Osteoblast (primary cell): ENCODE measurements at places on chromosomes 4 and X. TPM values are rescaled to one million over a fixed set of nuclear protein-coding genes. Genes with fewer than 3 reads are reported as not detected.

The PPP4R3C gene
- total RNA-seq: not detected in 2 replicates

GRCh38 chr4:2598511-2599303, 62.3 kb downstream of the FAM193A start:
- no peak overlapping the region for H3K27ac ChIP-seq
- H3K36me3 ChIP-seq: peaks cover 9% of the 10 kb centered on the region
- peaks cover 17% of the 10 kb centered on the region for H3K4me1 ChIP-seq
- no peak overlapping the region for H3K4me3 ChIP-seq
- DNase-seq: peak; percentile 62
- H3K27me3 ChIP-seq: no peaks in the 10 kb centered on the region

DNA sequence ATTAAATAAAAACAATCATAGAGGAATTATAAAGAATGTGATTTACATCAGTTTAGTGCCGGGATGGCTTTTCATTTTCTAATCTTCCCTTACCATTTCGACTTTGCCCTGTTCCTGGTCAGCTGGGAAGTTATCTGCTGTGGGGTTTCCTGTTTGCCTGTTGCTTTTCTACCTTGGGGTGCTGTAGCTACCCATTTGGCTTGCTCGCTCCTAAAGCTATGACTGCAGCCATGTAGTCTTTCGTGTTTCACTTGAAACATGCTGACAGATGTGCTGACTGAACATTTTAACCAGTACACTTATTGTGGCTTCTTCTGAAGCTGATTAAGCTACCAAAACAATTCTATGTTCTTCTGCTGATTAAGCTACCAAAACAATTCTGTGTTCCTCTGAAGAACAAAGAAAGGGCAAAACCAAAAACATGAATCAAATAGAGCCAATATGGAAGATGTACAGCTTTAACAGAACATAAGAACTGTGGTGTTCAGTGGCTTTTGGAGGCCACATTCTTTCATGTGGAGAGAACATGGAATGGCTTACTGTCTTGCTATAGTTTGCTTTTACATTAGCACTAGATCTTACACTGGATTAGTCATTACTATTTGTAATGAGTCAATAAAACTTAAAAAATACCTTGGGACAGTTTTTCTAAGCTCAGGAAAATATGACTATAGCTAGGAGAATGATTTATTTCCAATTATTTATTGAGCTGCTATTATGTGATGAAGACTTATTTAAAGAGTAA, 440.4 kb downstream of the SPRY1 start:
- no peaks in the 10 kb centered on the region for H3K36me3 ChIP-seq
- no peak overlapping the region for H3K4me3 ChIP-seq
- H3K4me1 ChIP-seq: peaks cover 13% of the 10 kb centered on the region
- H3K27me3 ChIP-seq: no peaks in the 10 kb centered on the region

The HERC5 gene
- total RNA-seq: 0.88 and 1.4 TPM in 2 replicates

DNA sequence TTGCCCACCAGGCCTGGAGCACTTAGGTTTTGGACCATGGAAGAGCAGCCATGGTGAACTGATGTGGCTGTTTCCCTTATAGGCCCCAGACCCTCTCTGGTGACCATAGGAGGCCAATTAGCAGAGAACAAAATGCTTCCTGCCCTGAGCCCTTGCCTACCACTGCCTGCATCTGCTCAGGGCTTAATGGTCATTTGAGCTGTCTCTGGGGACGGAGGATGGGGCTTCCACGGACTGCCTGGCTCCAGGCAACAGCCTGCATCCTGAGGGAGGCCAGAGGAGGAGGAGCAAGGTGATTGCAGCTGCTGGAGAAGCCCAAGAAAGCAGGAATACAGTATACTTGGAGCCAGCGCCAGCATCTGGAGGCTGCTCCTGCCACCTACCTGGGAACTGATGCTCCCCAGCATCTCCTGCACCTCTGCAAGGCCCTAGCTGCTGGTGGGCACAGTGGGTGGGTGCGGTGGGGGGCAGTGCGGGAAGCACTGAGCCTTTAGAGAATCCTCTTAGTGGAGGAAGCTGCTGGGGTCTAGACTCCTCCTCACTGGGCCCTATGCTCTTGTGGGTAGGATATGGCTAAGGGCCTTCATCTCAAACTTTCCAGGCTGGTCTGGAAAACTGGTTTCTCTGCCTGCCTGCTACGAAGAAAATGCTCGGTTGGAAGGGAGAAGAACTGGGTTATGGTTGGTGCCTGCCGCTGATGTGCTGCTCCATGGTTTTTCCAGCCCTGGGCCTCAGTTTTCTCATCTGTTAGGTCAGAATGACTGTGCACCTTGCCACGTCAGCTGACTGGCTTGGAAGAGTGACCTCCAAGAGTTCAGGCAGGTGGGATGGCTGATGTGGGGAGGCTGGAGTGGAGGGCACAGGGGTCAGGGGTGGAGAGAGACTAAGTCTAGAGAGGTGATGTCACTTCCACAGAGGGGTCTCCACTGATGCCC, 158.8 kb upstream of the PJA1 start:
- no peak overlapping the region for H3K27ac ChIP-seq
- DNase-seq: no peak

DNA sequence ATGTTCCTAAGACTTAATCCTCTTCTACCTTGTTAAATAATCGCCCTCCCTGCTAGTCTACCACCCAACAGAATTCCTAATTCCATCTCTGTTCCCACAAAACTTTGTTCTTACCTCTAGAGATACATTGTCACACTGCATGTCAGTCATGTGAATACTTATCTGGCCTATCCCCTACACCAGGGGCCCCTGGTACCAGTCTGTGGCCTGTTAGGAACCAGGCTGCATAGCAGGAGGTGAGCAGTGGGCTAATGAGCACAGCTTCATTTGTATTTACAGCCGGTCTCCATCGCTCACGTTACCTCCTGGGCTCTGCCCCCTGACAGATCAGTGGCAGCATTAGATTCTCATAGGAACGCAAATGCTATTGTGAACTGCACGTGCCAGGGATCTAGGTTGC, 73.9 kb downstream of the APBB2 start:
- H3K27me3 ChIP-seq: no peaks in the 10 kb centered on the region
- no peak for DNase-seq
- H3K36me3 ChIP-seq: peaks cover 13% of the 10 kb centered on the region
- no peak overlapping the region for H3K4me3 ChIP-seq
- H3K27ac ChIP-seq: no peak overlapping the region

- H3K27me3 ChIP-seq: no peaks in the 10 kb centered on the region
- H3K36me3 ChIP-seq: peaks cover 28% of the 10 kb centered on the region
- H3K4me3 ChIP-seq: no peak overlapping the region
- peak; percentile 52 for DNase-seq
- peaks cover 57% of the 10 kb centered on the region for H3K4me1 ChIP-seq
Measured at GRCh38 chr4:169229571-169230028, 41.2 kb downstream of the SH3RF1 start.

The PCDH11X gene
- under 0.01 TPM in 1 of 2 replicates, not detected in the other for total RNA-seq

- H3K36me3 ChIP-seq: no peaks in the 10 kb centered on the region
- H3K27me3 ChIP-seq: no peaks in the 10 kb centered on the region
- H3K27ac ChIP-seq: no peak overlapping the region
- no peak for DNase-seq
Measured at GRCh38 chr4:117137145-117137544, 51.8 kb upstream of the TRAM1L1 start.

- peaks cover 8% of the 10 kb centered on the region for H3K27me3 ChIP-seq
- H3K27ac ChIP-seq: no peak overlapping the region
- H3K4me3 ChIP-seq: no peak overlapping the region
- no peaks in the 10 kb centered on the region for H3K36me3 ChIP-seq
- DNase-seq: no peak
- H3K4me1 ChIP-seq: peaks cover 16% of the 10 kb centered on the region
Measured at GRCh38 chr4:108365551-108365950, 196.8 kb upstream of the LEF1 start.

The GPR119 gene
- total RNA-seq: not detected in 2 replicates

The ADH6 gene
- total RNA-seq: not detected in 2 replicates

DNA sequence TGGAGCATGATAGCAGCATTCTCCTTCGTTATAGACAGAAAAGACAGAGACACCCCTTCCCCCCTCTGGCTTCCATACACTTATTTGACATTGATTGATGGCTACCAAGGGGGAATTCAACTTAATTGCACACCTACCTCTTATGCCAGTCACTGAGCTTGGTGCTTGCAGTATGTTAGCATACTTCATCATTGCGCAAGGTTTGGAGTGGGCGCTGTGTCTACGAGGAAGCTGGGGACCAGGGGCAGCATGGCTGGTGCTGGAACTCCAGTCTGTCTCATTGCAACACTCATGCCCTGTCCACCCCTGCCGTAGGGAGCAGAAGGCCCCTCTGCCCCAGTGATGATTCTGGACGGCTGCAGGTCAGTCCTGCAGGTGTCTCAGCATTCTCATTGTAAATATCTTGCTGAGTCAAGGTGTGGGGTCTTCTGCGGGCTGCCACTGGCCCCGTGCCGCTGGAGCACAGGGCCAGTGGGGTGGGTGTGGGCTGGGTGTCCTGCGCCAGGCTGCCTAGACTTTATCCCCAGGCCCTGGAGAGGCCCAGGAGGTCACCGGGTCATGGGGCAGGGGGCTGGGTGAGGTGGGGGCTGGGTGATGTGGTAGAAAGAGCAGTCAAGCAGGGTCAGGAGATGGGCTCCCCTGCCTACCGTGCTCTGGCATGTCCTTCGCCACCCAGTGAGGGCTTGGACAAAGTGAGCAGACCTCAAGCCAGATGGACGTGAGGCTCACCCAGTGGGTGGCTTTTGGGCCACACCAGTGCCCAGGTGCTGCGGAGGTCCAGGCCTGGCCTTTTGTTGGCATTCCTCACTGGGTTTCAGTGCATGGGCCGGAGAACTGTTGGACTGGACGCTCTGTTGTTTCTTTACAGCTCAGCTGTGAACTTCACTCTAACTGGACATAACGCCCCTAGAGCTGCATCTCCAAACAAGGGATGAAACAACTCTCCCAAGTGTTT, 85.5 kb downstream of the PSAPL1 start:
- H3K36me3 ChIP-seq: no peaks in the 10 kb centered on the region
- H3K4me3 ChIP-seq: no peak overlapping the region
- H3K4me1 ChIP-seq: no peaks in the 10 kb centered on the region
- peaks cover 15% of the 10 kb centered on the region for H3K27me3 ChIP-seq
- H3K27ac ChIP-seq: no peak overlapping the region

The GPR34 gene
- total RNA-seq: 0.72 TPM in 1 of 2 replicates, not detected in the other

The ARR3 gene
- not detected in 2 replicates for total RNA-seq

The SLC7A11 gene
- total RNA-seq: 46.3 and 55.7 TPM in 2 replicates

The CCSER1 gene
- under 0.01 TPM in 1 of 2 replicates, not detected in the other for total RNA-seq

- no peaks in the 10 kb centered on the region for H3K27me3 ChIP-seq
- peaks cover 40% of the 10 kb centered on the region for H3K4me1 ChIP-seq
- peak; percentile 23 for DNase-seq
- no peak overlapping the region for H3K4me3 ChIP-seq
Measured at GRCh38 chrX:17527922-17528321, 152.9 kb downstream of the NHS start.

DNA sequence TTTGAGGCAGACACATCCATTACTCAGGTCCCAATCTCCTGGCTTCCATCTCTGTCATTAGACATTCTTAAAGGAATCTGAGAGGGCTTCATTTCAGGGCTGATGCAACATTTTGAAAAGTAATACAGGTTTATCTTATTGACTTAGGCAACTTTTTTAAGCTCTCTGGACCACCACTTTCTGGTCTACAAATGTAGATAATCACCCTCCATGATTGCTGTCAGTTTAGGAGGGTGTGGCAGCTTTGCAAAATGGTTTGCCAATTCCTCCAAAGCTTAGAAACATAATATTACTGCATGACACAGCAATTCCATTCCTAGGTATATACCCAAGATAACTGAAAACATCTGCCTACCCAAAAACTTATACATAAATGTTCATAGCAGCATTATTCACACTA, 77.6 kb downstream of the ARHGAP6 start:
- no peak overlapping the region for H3K27ac ChIP-seq
- no peak for DNase-seq
- H3K36me3 ChIP-seq: no peaks in the 10 kb centered on the region
- H3K4me1 ChIP-seq: no peaks in the 10 kb centered on the region
- H3K27me3 ChIP-seq: no peaks in the 10 kb centered on the region

- DNase-seq: peak; percentile 8
- no peak within 1 kb of the TSS for H3K27ac ChIP-seq
- peaks cover 18% of the 10 kb centered on the region for H3K27me3 ChIP-seq
- H3K36me3 ChIP-seq: no peaks in the 10 kb centered on the region
Measured at GRCh38 chrX:105822138-105823091, at the start of gene NRK. TSS of gene NRK (plus strand) at chrX:105822539. CDS start at chrX:105822846, 307 bp downstream.

- H3K36me3 ChIP-seq: no peaks in the 10 kb centered on the region
- H3K4me1 ChIP-seq: peaks cover 17% of the 10 kb centered on the region
- H3K4me3 ChIP-seq: peak overlapping the region; percentile 93
- DNase-seq: no peak
Measured at GRCh38 chr4:56979421-56980072, 851 bp downstream of the POLR2B start.
